Uterus (tissue), 4 donors: ENCODE measurements at places on chromosomes 7 and 10.
A peak's percentile ranks its signal among the peaks of the same experiment; 100 is the strongest.

DNA sequence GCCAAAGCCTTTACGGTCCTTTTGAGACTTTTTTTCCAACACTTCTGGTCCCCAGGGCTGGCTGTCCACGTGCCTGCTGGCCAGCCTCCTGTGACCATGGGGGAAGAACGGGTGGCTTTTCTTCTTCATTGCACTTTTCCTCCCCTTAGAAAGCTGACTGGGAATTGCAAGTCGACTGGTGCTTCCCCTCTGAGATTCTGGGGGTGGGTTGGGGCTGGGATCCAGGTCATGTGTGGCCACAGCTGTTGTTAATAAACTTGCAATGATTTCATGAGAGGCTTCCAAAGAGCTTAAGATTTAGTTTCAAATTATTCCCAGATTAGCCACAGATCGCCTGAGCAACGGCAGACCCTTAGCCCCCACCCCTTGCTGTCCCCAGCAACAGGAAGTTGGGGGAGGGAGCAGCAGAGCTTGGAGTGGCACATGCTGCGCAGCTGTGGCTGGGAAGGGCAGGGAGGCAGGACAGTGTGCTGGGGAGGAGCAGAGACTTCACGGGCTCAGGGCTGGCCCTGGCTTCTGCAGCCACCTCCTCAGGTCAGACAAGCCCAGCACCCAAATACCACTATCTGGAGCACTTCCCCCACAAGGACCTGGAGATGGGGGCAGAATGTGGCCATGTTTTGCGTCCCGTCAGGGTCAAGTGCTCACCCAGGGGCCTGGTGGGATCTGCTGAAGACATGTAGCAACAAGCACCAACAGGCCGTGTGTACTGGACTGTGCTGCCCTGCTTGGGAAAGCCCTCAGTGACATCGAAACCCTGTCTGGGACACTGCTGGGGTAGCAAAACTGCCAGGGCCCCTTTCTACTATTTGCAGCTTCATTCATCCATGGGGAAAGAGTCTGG lies 147.1 kb downstream of the RNF216 start:
- peak; percentile 78 for DNase-seq

DNA sequence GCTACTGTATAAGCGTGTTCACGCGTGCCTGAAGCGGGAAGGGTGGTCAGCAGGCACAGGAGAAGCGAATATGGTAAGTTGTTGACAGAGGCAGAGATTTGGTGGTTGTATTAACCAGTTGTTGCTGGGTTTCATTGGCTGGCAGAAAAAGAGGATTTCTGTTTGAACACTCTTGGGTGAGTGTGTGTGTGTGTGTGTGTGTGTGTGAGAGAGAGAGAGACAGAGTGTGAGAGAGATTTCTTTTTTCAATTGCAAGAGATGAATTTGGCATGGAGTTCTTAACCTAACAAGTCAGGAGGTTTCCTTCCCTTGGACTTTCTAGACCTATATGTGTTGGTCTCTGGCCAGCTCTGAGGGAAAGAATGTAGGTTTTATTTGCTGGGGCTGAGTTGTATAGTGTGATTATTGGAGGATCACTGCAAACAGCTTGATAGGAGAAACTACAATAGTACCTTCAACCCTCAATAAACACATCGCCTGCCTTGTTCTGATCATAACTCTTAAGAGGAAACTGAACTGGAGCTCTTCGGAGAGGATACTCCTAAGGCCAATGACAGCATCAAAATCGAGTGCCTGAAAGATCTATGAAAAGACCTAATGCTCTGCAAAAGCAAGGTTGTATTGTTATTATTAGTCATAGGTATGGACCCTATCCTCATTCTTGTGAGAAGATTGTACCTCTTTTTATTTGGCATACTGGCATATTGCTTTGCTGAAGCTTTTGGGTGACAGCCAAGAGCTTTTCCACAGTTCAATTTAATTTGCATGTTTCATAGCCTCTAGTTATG lies 1.2 kb downstream of the MCU start:
- DNase-seq, result no peak

- DNase-seq, result no peak
These were observed 61.6 kb downstream of the LSM5 start for GRCh38 chr7:32428546-32428945.

DNA sequence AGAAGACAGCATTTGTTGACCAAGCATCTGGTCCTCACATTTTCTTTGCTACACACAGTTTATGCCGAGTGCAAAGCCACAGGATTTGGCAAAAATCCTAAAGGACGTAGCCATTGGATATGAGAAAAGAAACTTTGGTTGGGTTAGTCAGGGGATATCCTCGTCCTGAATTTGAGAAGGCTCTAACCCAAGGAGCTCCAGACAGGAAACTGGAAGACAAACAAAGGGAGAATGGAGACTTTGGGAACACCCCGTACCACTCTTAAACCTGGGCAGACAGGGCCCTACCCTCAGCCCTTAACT lies 146.6 kb upstream of the FRMD4A start:
- DNase-seq, result no peak

- no peak for DNase-seq
These were observed 64.2 kb downstream of the MINDY4 start for GRCh38 chr7:30835396-30835915.

- peak; percentile 80 for DNase-seq
These were observed 6.1 kb downstream of the NYAP1 start for GRCh38 chr7:100489824-100490223.

DNA sequence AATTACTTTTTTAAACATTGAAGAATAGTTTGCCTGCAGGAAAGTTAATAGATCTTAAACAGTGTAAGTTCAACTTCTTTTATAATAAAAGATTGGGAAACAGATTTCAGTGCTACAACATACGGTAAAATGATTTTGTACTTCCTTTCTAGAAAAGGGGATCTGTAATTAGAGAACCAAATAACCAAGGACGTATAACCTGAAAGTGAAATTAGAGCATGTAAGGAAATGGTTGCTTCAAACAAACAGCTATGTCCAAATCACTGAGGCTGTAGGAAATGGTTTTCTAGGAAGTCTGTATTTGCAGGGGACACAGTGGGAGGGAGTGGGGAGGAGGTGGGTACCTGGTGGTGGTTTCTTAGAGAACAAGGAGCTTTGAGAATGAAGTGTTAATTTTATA lies 57.9 kb upstream of the EXOC6 start:
- DNase-seq, result no peak
